ENCODE measurements at places on chromosomes 6 and 20.

- H3K36me3 ChIP-seq, result no peaks in the 10 kb centered on the region
- H3K4me3 ChIP-seq, result no peak overlapping the region
- peak overlapping the region; percentile 72 for H3K27ac ChIP-seq
- no peaks in the 10 kb centered on the region for H3K4me1 ChIP-seq
- no peaks in the 10 kb centered on the region for H3K27me3 ChIP-seq
- DNase-seq, result peak; percentile 24
Observed at GRCh38 chr6:11317885-11318771, 85.7 kb upstream of the NEDD9 start.

GRCh38 chr6:143098054-143098671 lies 37.5 kb downstream of the AIG1 start:
- H3K4me3 ChIP-seq, result no peak overlapping the region
- H3K27me3 ChIP-seq, result no peaks in the 10 kb centered on the region
- peak; percentile 7 for DNase-seq
- H3K4me1 ChIP-seq, result no peaks in the 10 kb centered on the region
- H3K36me3 ChIP-seq, result no peaks in the 10 kb centered on the region

- H3K4me1 ChIP-seq, result no peaks in the 10 kb centered on the region
- H3K27ac ChIP-seq, result no peak overlapping the region
- no peak overlapping the region for H3K4me3 ChIP-seq
- no peaks in the 10 kb centered on the region for H3K36me3 ChIP-seq
Observed at GRCh38 chr6:135890876-135891275, 39.4 kb downstream of the PDE7B start.

- no peaks in the 10 kb centered on the region for H3K27me3 ChIP-seq
- no peaks in the 10 kb centered on the region for H3K36me3 ChIP-seq
- H3K4me1 ChIP-seq, result peaks cover 2% of the 10 kb centered on the region
- H3K4me3 ChIP-seq, result no peak overlapping the region
- DNase-seq, result no peak
Observed at GRCh38 chr6:5665667-5666066, 341.1 kb downstream of the NRN1 start.

- no peaks in the 10 kb centered on the region for H3K27me3 ChIP-seq
- H3K4me3 ChIP-seq, result no peak overlapping the region
- no peak overlapping the region for H3K27ac ChIP-seq
- no peak for DNase-seq
- no peaks in the 10 kb centered on the region for H3K36me3 ChIP-seq
Observed at GRCh38 chr6:94645191-94645590, 932.1 kb upstream of the MANEA start.

DNA sequence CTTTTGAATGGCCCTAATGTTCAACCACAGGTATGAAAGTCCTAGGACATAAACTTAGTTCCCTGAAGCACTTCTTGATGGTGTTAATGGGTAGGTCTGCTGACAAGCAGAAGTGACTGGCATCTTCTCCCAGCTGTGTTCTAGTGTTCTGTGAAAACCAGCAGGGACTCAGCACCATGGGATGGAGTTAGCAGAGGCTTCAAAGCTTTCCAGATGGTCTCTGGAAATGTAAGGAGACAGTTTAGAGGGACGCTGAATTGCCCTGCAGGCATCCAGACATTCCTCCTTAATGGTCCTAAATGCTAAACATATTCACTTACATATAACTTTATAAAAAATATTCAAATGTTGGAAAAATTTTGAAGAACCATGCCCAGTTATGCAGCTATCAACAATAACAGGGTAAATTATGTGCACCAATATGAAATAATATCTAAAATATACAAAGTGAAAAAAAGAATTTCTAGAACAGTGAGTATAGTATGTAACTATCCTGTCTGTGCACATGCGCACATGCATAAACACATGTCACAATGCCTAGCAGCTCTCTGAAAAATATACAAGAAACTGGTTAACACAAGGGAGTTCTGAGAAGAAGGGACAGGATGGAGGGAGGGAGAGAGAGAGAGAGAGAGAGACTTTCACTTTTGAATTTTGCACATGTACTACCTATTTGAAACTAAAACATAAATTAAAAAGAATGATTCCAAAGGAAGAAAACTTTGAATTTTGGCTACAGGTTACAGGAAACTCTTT lies 87.2 kb downstream of the PRDM1 start:
- no peaks in the 10 kb centered on the region for H3K27me3 ChIP-seq
- H3K4me1 ChIP-seq, result no peaks in the 10 kb centered on the region
- no peaks in the 10 kb centered on the region for H3K36me3 ChIP-seq
- no peak overlapping the region for H3K4me3 ChIP-seq
- no peak overlapping the region for H3K27ac ChIP-seq

- peak overlapping the region; percentile 42 for H3K4me3 ChIP-seq
- peak; percentile 99 for DNase-seq
- H3K4me1 ChIP-seq, result peaks cover 1% of the 10 kb centered on the region
- H3K27ac ChIP-seq, result peak overlapping the region; percentile 93
- H3K27me3 ChIP-seq, result no peaks in the 10 kb centered on the region
- no peaks in the 10 kb centered on the region for H3K36me3 ChIP-seq
Observed at GRCh38 chr6:19804205-19805128, 32.7 kb upstream of the ID4 start.

- no peak overlapping the region for H3K4me3 ChIP-seq
- H3K4me1 ChIP-seq, result no peaks in the 10 kb centered on the region
- DNase-seq, result no peak
- H3K27me3 ChIP-seq, result no peaks in the 10 kb centered on the region
Observed at GRCh38 chr6:26275663-26276062, 89.3 kb upstream of the BTN3A2 start.

- peak; percentile 78 for DNase-seq
- H3K27ac ChIP-seq, result peak overlapping the region; percentile 90
- H3K27me3 ChIP-seq, result no peaks in the 10 kb centered on the region
- H3K4me3 ChIP-seq, result no peak overlapping the region
- H3K4me1 ChIP-seq, result peaks cover 26% of the 10 kb centered on the region
- no peaks in the 10 kb centered on the region for H3K36me3 ChIP-seq
Observed at GRCh38 chr20:50398821-50399554, 111.2 kb upstream of the PTPN1 start.

GRCh38 chr20:35743693-35744491 lies 1.8 kb upstream of the RBM39 start:
- H3K4me3 ChIP-seq, result no peak overlapping the region
- H3K36me3 ChIP-seq, result peaks cover 12% of the 10 kb centered on the region
- H3K4me1 ChIP-seq, result peaks cover 30% of the 10 kb centered on the region
- H3K27me3 ChIP-seq, result no peaks in the 10 kb centered on the region
- peak overlapping the region; percentile 97 for H3K27ac ChIP-seq

Measured in lung (tissue), 17 donors.